ENCODE measurements at places on chromosomes 5 and 9. TPM values are rescaled to one million over a fixed set of nuclear protein-coding genes. Genes with fewer than 3 reads are reported as not detected.

Gene NUDT2
- total RNA-seq = 23.8 TPM

Gene COL23A1
- total RNA-seq = not detected

Gene SLC46A2
- total RNA-seq = not detected

Gene FAXDC2
- 0.25 TPM for total RNA-seq

Gene RFESD
- total RNA-seq = 2.4 TPM

Gene PRRT1B
- total RNA-seq = 0.70 TPM

Gene C6
- total RNA-seq = not detected

Gene CCDC187
- not detected for total RNA-seq

Gene USP20
- 6.1 TPM for total RNA-seq

Gene FAM200C
- total RNA-seq = 1.9 TPM

Gene PCDHB2
- 3.5 TPM for total RNA-seq

Gene ATP6V1G1
- total RNA-seq = 131 TPM

Gene CXXC5
- 22.9 TPM for total RNA-seq

Gene FSD1L
- 4.3 TPM for total RNA-seq

Gene C5orf58
- not detected for total RNA-seq

Gene ELOVL7
- total RNA-seq = 14.3 TPM

Gene AJM1
- total RNA-seq = 4.4 TPM

Gene IFNB1
- total RNA-seq = 0.15 TPM

Gene SIT1
- total RNA-seq = not detected

Gene EEIG1
- 59.1 TPM for total RNA-seq

Gene HAVCR1
- total RNA-seq = 37.2 TPM

Gene CDC25C
- total RNA-seq = 10.1 TPM

Gene SHOC1
- not detected for total RNA-seq

Gene TYRP1
- not detected for total RNA-seq

Gene BARX1
- 10.5 TPM for total RNA-seq

Gene GABRB2
- not detected for total RNA-seq

Gene COL15A1
- total RNA-seq = 0.39 TPM

Gene MIGA2
- 16.0 TPM for total RNA-seq

Gene OTP
- total RNA-seq = 0.03 TPM

Gene PHYHD1
- total RNA-seq = not detected

Gene TAL2
- total RNA-seq = 0.15 TPM

Gene BHMT2
- total RNA-seq = not detected

Data from A549 treated with CORT108297 at 1 μM for 4 hours (cell line).